ENCODE measurements at places on chromosomes 3 and 15. TPM values are rescaled to one million over a fixed set of nuclear protein-coding genes. Genes with fewer than 3 reads are reported as not detected.

GRCh38 chr3:104385421-104385820 is 981.3 kb upstream of the ALCAM start:
- no peak for DNase-seq

Gene ZNF620
- total RNA-seq, result 2.9 TPM

- DNase-seq, result no peak
Measured at GRCh38 chr15:100628746-100629145, 26.4 kb downstream of the ASB7 start.

- DNase-seq, result no peak
Measured at GRCh38 chr3:160754371-160754854, 1.6 kb upstream of the PPM1L start.

GRCh38 chr15:32667321-32667720 is 25.8 kb downstream of the SCG5 start:
- DNase-seq, result no peak

Gene PCLAF
- 88.6 TPM for total RNA-seq

DNA sequence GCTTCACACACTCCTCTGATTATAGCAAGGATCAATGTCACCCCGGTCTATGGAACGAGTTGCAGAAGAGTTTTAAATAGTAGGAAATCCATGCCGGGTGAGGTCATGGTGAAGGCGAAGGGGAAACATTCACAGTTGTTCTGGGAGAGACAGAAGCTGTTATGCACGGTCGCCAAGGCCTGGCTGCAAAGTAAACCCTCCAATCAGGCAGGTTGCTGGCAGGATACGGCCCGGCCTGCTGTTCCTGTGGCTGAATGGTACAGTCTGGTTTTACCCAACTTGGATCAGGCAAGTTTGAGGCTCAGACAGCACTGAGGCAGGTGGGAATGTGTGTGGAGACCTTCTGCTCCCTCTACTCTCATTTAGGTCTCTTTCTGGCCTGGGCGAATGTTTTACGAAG is 45.3 kb upstream of the ATP2B2 start:
- DNase-seq, result no peak

GRCh38 chr3:109339714-109340648 is 2.6 kb upstream of the DPPA4 start:
- no peak for DNase-seq

DNA sequence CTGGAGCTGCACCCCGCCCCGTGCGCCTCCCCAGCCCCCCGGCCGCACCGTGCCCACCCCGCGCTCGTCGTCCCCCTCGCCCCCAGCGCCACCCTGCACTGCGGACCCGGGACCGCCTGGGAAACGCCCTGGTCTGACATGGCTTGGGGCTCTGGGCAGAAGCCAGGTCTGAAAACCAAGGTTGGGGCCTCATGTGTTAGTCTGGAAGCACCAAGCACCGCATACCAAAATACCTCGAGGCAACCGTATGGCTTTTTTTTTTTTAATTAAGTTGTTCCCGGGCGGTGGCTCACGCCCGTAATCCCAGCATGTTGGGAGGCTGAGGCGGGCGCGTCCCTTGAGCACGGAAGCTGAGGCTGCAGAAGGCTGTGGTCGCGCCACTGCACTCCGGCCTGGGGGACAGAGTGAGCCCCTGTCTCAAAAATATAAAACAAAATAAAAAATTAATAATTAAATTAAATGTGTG is 91.5 kb upstream of the CHD2 start:
- DNase-seq, result no peak

Gene PGBD4
- total RNA-seq, result 2.4 TPM

- DNase-seq, result no peak
Measured at GRCh38 chr3:117036259-117036799, 326.8 kb downstream of the TUSC7 start.

- no peak for DNase-seq
Measured at GRCh38 chr3:47260605-47261004, 22.0 kb downstream of the KIF9 start.

Gene FSIP1
- total RNA-seq, result 0.36 TPM

- no peak for DNase-seq
Measured at GRCh38 chr3:177776661-177777101, 579.4 kb upstream of the TBL1XR1 start.

GRCh38 chr3:38479431-38480092 is 16.6 kb upstream of the EXOG start:
- no peak for DNase-seq

Gene WDR93
- total RNA-seq, result not detected

- DNase-seq, result no peak
Measured at GRCh38 chr3:78972617-78973301, 795.0 kb downstream of the ROBO1 start.

- no peak for DNase-seq
Measured at GRCh38 chr3:173618703-173619102, 221.2 kb downstream of the NLGN1 start.

Gene EIF4A2
- total RNA-seq, result 277 TPM

Gene CCR1
- total RNA-seq, result 7.3 TPM

DNA sequence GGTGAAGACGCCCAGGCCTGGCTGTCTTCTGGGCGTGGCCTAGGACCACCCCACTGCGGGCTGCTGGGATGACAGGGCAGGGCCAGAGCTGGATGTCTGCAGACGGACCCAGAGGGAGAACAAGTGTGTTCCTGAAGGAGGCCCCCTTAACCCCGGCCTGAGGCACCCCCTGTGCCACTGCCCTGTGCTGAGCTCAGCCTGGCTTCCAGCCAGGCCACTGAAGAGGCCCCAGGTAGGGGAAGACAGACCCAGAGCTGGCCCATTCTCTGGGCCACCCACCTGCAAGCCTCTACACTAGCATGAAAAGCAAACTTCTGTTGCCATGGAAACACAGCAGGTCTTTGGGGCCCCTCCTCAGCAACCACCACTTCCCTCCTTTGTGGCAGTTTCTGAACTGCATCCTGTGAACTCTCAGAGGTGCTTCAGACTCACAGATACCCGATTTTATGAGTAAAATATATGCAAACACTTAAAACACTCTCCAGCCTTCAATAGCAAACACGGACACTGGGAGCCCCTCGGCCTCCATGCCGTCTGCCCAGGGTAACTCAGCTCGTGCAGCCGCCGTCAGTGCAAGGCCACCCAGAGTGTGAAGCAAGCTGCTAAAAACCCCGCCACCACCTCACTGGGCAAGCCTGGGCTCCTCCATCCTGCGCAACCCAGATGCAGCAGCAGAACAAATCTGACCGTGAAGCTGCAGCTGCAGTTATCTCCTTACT is 42.5 kb downstream of the CMTM6 start:
- no peak for DNase-seq

Gene PRTG
- total RNA-seq, result not detected

GRCh38 chr3:111901637-111902036 is 42.6 kb downstream of the PHLDB2 start:
- no peak for DNase-seq

Gene SLC22A14
- not detected for total RNA-seq

GRCh38 chr15:99504823-99505551 is 60.8 kb upstream of the MEF2A start:
- DNase-seq, result no peak

Gene FGF12
- not detected for total RNA-seq

DNA sequence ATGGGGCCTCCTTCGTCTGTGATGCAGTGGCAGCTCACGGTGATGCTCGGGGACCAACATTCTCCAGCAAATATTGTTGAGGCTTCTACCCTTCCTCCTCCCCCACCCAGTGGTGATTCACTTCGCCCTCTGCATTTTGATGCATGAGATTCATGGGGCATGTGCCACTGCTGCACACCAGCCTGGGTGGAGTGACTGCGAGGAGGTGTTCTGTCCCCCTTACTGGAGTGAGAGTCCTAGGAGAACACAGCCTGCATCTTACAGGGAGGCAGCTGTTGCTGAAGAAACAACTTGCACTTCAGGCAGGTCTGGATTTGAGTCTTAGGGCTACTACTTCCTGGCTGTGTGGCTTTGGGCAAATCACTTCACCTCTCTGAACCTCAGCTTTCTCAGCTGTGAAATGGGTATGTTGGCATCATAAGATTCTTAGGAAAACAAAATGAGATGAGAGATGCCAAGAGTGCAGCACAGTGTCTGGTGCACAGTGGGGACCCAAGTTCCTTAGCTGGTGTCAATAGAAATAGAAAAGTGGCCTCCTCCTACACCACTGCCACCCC is 10.2 kb upstream of the SKOR1 start:
- DNase-seq, result no peak

DNA sequence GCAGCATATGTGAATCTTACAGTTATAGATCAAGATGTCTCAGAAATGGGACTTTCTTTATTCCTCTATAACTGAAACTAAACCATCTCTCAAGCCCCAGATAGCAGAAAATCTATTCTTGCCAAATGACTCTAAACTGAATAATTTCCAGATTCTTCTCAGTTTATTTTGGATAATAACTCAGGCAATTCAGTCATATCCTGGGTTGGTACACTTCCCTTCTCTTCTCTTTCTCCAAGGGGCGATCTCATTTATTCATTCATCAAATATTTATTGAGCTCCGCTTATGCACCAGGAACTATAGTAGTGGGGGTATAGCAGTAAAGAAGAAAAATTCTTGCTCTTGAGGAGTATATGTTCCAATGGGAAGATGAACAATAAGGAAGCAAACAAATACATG is 13.5 kb upstream of the PCOLCE2 start:
- no peak for DNase-seq

DNA sequence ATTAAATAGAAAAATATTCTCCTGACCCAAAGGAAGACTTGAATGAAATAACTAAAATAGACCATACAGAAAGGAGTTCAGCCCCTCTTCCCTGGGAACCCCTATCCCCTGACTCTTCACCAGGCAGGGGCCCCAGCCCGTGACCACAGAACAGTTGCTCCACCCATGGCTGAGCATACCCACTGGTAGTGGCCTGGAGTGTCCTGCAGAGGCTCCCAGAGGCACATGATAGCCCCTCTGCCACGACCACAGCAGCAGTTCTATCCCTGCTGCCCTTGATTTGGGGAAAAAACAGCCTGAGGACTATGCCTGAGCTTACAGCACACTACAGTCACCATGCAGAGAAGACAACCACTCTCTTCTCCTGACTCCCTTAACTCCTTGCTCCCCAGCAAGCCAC is 31.8 kb downstream of the TTC14 start:
- DNase-seq, result no peak

Gene CCDC32
- total RNA-seq, result 36.0 TPM

Gene GP5
- not detected for total RNA-seq

DNA sequence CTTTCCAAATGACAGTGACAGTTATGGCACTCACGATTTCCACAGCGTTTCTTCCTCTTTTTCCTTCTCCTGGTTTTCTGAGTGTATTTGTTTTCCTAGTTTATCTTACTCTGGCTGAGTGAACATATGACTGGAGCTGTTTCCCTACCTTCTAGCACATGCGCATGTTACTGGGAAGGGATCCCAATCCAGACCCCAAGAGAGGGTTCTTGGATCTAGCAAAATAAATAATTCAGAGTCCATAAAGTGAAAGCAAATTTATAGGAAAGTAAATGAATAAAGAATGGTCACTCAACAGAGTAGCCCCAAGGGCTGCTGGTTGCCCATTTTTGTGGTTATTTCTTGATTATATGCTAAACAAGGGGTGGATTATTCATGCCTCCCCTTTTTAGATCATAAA is 23.8 kb downstream of the METTL6 start:
- no peak for DNase-seq

DNA sequence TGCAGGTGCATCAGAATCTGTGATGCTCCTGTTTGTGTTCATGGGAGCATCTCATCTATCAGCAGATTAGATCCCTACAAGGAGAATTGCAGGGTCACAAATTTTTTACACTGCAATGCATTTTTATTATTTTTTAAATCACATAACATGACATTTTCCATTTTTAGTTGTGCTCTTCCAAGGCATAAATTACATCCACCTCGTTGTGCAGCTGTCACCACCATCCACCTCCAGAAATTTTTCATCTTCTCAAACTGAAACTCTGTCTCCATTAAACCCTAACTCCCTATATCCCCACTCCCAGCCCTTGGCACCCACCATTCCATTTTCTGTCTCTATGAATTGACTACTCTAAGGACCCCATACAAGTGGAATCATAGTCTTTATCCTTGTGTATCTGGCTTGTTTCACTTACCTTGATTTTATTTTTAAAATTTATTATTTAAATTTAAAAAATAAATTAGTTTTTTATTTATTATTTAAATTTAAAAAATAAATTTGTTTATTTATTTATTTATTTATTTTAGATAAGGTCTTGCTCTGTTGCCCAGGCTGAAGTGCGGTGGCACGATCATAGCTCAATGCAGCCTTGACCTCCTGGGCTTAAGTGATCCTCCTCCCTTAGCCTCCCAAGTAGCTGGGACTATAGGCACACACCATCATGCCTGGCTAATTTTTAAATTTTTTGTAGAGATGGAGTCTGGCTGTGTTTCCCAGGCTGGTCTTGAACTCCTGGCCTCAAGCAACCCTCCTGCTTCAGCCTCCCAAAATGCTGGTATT is 47.7 kb downstream of the FBLN2 start:
- no peak for DNase-seq

DNA sequence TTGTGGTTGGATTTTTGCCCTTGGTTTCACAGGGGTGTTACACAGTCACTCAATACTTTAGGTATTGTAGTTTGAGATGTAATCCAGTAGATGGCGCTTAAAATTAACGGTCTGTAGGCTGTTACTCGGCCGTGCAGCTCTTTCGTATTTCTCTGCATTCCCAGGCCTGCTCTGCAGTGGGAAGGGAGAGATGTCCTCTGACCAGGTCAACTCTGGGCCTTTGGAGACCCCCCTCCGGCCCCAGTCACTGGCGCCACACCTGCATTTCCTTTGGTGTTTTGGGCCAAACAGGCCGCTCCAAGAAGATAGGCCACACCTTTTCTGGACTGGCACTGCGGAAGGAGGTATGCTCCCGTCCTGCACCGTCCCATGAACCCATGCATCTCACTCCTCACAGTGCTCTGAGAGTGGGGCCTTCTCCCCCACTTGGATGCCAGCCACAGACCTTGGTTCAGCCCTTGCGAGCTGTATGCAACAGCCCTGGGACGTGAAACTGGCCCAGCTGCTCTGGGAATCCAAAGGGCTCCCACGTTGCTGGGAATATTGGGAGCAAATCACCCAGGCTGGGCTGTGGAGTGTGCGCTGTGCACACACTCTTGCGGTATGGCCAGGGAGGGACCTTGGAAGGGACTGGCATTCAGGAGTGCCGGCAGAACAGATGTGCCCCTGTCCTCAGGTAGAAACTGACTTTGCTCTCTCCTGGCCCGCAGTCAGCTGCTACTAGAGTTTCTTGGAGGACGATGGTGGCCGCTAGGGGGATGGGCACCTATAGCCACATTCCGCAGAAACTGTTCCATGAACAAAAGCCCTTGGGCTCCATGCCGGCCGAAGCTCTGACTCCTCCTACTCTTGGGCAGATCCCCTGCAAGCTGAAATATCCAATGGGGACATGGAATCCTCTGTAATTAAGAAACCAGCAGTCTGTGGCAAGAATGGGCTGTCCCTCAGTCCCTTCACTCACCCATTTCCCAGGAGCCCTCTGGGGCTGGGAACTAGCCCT is 410.5 kb upstream of the CADM2 start:
- DNase-seq, result no peak

Gene CHRNA5
- 14.3 TPM for total RNA-seq

- DNase-seq, result no peak
Measured at GRCh38 chr3:56189536-56189935, 278.7 kb downstream of the ERC2 start.

Gene SPINK8
- not detected for total RNA-seq
